ENCODE measurements at places on chromosomes 5 and 9.

DNA sequence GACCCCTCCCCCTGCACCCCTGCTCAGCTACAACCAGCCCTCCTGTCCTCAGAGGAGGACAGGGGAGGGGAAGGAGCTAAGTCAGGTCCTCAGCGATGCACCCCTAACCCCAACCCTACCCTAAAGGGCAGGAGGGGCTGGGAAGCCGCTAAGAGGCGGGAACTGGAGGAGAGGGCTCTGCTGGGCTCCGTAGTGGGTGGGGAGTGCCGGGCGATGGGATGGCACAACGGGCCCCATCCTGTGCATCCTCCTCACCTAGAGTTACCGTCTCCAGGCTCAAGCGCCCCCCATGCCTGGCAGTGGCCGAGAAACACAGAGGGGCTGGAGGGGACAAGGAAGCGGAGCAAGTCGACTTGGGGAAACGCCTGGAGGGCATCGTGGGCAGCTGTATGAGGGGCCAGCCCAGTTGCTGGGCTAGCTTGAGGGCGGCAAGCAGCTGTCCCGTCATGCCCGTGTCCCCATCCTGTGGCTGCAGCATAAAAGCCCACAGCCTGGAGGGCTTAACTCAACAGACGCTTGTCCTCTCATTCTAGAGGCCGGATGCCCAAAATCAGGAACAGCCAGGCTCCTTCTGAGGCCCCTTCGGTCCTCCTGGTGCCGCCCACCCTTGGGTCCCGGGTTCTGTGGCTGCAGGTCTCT is 23.0 kb upstream of the UBAC1 start:
- no peak for DNase-seq

GRCh38 chr9:504921-505740 is 290.5 kb downstream of the DOCK8 start:
- no peak for DNase-seq

GRCh38 chr5:141528291-141528984 is 39.6 kb downstream of the PCDHGC5 start:
- no peak for DNase-seq

DNA sequence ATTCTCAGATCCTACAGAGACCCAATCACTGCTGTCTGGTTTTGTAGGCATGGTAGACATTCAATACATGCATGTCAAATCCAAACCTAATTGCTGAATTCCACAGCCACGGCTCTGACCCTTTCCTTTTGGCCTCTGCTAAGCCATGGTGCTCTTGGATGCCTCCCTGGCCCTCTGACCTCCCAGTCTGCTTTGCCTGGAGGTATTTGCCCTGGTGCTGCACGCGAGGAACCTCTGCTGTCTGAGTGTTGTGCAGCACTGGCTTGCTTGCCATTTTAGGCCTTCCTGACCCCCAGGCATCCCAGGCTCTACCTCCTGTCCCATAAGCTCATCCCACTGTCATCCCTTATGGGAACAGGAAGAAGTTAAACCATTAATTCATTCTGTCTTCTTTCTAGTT is 60.9 kb downstream of the DOCK2 start:
- DNase-seq = no peak

- DNase-seq = no peak
Measured at GRCh38 chr5:159184858-159185381, 24.4 kb downstream of the RNF145 start.

GRCh38 chr9:37927132-37927531 is 23.2 kb upstream of the SLC25A51 start:
- no peak for DNase-seq

GRCh38 chr5:149820536-149821510 is 90.7 kb downstream of the PPARGC1B start:
- DNase-seq = no peak

DNA sequence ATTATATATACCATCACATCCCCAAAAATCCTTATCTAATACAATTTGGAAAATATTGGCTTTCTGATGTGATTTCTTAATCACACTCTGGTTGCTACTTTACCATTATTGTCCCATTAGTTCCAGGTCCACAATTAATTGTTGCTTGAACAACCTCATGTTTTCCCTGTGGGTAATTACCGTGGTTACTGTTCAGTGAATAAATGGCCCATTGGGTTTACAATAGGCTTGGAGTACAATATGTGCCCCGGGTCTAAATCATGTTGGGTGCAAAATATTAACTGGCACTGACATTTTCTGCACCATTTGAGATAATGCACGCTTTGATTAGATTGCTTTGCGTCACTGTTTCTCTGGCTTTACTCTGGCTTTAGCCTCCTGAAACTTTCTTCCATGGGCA is 163.7 kb downstream of the GABBR2 start:
- DNase-seq = no peak

DNA sequence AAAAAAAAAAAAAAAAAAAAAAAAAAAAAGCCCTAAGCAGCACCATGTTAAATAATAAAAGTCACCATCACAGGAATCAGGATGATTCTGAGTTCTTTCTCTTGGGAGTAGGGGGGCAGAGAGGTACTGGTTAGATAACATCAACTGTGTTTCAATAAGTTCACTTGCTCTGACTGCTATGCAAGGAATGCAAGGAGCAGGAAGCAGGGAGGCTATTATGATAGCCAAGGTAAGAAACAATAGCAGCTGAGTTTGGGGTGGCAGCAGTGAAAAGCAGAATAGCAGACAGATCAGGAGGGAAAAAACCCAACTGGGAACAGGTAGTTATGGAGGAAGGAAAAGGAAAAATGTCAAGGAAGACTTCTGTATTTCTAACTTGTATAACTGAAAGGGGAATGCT is 8.2 kb downstream of the CEP120 start:
- no peak for DNase-seq

DNA sequence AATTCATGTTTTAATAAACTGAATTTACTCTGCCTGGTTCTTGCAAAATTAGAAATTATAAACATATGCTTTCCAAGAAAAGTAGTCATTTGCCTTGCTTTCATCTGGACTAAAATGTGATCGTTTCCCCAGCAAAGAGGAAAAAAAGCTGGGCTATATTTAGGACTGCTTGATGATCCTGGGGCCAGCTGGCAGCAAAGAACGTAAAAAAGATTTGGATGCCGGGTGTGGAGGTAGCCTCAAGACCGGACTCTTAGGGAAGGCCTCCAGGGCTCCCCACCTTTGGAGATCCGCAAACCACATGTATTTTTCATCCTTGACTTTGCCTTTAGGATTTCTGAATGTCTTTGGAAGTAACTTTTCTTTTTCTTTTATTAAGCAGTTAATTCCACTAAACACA is 156.1 kb upstream of the SEMA6A start:
- no peak for DNase-seq

DNA sequence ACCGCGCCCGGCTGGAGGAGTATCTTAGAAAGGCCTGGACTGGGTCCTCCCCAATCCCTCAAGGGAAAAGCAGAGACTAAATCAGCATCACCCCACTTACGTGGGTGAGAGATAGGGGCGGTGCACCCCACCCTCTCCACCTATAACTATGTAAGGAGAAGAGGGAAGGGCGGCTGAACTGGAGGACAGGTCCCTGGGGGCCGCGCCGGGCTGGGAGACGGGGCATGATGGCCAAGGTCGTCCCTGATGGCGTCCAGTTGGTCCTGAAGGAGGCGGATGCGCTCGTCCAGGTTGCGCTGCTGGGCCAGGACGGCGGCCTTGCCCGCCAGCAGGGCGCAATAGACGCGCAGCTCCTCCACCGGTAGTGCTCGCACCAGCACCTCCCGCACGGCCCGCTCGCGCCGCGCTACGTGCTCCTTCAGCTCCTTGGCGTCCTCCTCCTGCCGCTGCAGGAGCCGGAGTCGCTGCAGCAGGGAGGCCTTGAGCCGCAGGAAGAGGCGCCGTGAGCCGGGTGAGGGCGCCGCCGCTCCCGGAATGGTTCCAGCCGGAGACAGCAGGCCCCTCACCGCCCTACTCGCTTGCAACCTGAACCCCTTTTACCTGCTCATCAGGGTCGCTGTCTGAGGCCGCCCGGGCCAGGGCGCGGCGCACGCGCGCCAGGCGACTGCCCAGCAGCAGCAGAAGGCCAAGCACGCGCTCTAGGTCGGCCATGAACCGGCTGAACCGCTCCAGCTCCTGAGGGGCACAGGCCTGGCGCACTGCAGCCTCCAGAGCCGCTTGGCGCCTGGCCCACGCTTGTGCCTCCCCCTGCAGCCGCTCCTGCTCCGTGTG is 7.6 kb downstream of the SHROOM1 start:
- DNase-seq = no peak

DNA sequence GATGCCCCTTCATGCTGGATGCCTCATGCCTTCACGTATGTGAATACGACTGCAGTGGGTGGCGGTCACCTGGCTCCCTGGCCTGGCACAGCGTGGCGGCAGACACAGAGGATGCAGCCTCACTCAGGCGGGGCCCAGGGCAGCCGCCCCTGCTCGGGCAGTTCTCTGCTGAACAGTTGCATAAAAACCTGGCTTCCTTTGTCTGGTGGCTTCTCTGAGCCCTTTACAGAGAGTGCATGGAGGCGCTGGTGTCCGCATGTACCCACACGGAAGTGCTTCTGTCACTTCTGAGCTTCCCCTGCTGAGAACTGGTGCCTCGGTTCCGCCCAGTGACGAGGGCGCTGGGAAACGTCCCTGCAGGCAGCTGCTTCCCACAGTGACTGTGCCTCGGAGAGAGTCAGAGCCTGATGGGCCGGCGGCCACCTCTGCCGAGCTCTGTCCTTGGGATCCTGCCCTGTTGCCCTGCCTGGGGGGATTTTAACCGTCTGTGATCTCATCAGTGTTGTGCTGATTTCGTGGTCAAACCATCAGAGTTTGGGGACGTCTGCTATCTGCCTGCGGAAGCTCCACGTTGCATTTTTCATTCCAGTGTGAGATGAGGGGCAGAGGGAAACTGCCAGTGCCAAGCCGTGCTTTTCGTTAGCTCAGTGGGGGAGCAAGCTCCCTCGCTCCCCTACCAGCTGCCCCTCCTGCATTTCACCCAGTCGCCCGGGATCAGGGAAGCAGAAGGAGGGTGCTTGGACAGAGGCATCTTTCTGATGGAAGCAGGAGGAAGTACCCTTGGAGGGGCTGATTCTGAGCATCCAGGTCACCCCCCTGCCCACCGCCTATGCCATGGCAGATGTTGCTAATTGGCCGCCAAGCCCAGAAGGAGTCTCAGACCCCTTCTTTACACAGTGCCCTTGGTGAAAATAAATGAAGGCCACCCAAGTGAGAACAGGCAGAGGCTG is 153.0 kb upstream of the COL5A1 start:
- DNase-seq = no peak

DNA sequence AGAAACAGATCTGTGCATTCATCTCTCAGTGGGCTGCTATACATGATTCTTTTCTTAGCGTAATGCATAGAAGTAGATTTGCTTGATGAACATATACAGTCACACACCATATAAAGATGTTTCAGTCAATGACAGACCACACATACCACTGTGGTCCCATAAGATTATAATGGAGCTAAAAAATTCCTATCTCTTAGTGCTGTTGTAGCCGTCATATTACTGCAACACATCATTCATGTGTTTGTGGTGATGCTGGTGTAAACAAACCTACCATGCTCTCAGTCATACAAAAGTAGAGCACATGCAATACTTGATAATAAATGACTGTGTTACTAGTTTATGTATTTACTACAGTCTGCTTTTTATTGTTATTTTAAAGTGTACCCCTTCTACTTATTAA is 214.3 kb downstream of the ARHGAP26 start:
- no peak for DNase-seq

GRCh38 chr5:169119288-169120048 is 181.5 kb downstream of the SLIT3 start:
- no peak for DNase-seq

DNA sequence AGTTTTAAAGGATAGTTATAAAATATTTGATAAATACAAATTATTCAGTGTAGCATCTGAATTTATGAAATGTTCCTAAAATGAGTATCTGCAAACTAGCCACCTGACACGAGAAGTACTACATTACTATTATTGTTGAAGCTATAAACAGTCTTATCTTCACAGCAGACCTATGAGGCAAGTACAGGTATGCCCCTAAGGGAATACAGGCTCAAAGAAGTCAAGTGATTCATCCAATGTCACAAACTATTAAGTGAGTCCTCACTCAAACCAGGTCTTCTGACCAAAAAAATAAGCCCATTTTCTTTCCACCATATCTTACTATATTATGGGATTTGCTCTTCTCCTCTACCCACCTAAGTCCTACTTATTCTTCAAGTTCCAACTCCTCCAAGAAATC is 28.7 kb downstream of the STRBP start:
- DNase-seq = no peak

DNA sequence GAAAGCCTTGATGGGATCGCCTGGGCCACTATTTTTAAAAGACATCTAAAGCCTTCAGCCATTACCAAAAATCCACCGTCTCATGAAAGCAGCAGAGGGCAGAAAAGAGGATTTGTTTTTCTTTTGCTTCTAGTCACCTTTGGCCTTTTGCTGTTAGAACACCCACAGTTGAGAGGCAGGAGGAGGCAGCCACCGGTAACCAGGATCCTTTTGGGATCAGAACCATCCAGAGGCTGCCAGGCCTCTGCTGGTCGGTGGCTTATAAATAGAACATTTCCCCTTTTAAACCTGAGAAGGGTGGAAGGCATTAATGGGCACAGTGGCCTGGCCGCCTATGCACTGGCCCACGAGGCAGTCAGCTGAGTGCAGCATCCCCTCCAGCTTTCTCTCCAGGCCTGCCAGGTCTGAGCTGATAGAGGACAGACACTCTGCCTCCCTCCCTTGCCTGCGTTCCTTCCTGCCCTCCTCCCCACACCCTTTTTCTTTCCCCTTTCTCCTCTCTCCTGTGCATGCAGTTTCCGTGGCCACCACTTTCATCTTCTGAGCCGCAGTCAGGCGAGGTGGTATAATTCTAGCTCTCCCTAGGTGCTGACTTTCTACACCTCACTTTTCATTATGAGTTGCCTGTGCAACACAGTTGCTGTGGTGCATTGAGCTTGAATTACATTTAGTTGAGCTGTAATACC is 253.4 kb downstream of the ARHGAP26 start:
- DNase-seq = peak; percentile 40

DNA sequence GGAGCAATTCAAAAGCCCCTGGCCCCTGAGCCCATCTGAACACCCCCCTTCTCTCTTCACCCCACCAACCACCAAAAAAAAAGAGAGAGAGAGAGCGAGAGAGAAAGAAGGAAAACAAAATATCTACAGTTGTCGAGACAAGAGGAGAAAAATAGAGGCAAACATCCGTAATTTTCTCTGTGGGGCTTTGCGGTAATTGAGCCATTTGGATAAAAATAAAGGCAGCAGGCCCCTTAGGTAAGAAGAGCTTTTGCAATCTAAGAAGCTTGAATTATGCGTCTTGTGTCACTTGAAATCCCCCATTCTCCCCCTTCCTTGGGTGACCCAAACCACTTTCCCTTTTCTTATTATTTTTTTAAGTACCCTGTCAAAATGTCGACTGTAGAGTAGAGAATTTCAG is 35.5 kb upstream of the FUBP3 start:
- DNase-seq = no peak

Measured in NCI-H2171 treated with DMSO at 0.1 percent for 48 hours (cell line).